GM19239 (cell line): ENCODE measurements at places on chromosomes 16 and 17.

DNA sequence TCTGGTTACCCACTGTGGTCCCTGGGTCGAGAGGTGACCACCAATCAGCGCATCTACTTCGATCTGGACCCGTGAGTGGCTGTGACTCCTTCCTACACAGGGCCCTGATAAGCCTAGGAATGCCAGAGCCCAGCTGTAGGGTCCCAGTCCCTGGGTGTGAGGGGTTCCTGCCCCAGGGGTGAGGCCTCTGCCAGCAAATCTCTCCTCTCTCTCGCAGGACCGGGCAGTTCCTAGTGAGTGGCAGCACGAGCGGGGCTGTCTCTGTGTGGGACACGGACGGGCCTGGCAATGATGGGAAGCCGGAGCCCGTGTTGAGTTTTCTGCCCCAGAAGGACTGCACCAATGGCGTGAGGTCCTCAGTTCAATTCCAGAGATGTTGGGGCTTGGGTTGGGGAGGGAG, 2.2 kb upstream of the EFNB3 start:
- DNase-seq, result no peak

GRCh38 chr17:81223762-81224130, 981 bp upstream of the CEP131 start:
- no peak for DNase-seq

DNA sequence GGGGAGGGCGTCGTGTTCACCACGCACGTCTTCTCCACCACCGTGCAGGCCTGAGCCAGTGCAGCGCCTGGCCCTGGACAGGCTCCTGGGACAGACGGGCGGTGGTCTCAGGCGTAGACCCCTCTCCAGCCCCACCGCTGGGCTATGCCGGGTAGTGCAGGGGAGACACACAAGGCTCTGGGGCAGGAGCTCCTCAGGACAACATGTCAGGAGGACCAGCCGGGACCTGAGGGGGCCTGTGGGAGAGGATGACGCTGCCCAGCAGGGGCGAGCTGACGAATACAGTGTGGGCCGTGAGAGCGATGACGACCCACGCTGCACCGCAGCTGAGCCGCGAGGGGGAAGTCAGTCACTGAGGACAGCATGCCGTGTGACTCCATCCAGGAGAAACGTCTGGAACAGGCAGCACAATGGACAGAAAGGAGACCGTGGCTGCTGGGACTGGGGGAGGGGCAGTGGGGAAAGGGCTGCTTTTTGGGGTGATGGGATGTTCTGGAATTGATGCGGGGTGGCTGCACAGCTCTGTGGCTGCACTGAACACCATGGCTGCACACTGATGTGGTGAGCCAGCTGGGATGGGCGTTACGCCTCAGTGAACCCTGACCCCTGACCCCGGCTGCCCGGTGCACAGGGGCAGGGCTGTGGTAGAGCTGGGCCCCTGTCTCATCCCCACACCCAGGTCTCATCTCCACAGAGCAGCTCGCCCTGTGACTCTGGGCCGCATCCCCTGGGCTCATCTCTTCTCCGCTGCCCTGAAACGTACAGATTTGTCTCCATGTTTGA, 20.2 kb downstream of the DNASE1 start:
- no peak for DNase-seq

- no peak for DNase-seq
Measured at GRCh38 chr16:82192665-82193064, 22.6 kb upstream of the MPHOSPH6 start.

- DNase-seq, result no peak
Measured at GRCh38 chr16:73006026-73006425, 41.9 kb downstream of the ZFHX3 start.

DNA sequence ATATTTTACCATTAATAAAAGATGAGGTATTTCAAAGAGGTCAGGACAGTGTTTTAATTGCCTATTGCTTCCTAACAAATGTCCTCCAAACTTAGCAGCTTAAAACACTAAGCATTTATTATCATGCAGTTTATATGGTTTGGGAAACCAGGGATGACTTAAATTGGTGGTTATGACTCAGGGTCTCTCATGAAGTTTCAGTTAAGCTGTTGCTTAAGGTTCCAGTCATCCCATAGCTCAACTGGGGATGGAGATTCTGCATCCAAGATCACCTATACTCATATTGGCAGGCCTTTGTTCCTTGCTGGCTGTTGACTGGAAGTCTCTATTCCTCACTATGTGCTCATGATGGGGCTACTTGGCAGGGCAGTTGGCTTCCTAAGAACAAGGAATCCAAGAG, 1329.9 kb upstream of the GOT2 start:
- no peak for DNase-seq

- no peak for DNase-seq
Measured at GRCh38 chr17:38540514-38541045, 65.2 kb downstream of the SRCIN1 start.

DNA sequence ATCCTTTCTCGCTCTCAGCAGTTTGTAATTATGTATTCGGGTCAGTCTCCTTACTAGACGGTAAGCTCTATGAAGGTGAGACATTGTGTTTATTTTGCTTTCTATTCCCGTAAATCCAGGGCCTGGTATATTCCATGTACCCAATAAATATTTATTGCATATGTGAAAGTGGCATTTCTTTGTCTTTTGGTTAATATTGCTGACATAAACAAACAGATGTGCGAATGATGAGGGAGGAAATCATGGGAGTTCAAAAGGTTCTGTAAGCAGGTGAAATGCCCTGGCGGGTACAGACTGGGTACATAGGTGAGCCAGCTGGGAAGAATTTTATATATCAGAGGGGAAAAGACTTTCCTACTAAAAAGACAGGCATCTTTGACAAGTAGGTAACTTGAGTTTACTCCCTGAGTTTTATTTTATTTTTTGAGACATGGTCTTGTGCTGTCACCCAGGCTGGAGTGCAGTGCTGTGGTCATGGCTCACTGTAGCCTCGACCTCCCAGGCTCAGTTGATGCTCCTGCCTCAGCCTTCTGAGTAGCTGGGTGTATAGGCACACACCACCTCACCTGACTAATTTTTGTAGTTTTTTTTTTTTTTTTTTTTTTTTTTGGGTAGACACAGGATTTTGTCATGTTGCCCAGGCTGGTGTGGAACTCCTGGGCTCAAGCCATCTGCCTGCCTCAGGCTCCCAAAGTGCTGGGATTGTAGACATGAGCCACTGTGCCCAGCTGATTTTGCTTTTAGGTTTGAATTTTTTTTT, 5.7 kb upstream of the METTL9 start:
- DNase-seq, result no peak

DNA sequence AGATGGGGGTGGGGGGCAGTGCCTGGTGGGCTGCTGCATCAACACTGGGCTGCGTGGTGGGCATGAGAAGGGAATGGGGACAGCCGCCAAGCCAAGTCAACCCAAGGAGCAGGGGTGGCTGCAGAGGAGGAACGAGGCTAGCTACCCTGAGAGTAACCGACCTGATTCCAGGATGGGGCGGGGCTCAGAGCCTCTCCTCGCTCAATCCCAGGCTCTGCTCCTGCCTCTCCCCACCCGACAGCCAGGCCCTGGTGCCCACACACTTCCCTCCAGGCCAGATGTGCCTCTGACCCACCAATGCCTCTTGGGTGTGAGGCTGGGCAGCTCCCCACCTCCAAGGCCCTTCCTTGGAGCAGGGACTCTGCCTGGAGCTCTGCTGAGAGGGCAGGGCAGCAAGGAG, 2.7 kb downstream of the NPTX1 start:
- no peak for DNase-seq

- DNase-seq, result no peak
Measured at GRCh38 chr17:72393553-72393952, 272.7 kb downstream of the SOX9 start.

DNA sequence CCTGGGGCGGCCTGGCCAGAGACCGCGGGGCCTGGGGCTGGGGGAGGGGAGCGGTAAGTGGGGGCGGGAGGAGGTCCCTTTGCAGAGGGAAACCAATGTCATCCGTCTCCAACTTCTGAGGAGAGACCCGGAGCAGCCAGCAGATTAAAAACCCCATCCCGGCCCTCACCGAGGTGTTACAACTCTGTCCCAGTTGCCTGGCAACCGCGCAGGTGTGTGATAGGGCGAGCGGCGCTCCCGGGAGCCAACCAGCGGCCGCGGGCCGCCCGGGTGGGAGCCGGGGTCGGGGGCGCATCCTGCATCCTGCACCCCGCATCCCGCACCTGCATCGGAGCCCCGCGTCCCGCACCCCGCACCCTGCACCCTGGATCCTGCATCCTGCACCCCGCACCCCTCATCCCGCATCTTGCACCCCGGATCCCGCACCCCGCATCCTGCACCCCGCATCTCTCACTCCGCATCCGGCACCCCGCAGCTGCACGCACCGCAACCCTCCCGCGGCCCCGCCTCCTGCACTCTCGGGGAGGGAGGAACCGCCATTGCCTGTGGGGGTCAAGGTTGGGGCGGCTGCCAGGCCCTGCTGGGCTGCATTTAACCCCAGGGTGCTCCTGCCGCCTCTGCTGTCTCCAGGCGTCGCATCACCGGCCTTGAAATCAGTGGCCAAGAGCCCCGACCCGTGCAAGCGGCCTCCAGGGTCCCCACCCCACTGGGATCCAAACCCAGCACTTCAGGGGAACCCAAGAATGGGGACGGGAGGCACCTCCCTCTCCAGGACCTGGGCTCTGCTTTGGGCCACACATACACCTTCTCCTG, 47.3 kb downstream of the RTN4RL1 start:
- DNase-seq, result no peak

GRCh38 chr17:65182233-65182632, 45.1 kb downstream of the RGS9 start:
- DNase-seq, result peak; percentile 42

DNA sequence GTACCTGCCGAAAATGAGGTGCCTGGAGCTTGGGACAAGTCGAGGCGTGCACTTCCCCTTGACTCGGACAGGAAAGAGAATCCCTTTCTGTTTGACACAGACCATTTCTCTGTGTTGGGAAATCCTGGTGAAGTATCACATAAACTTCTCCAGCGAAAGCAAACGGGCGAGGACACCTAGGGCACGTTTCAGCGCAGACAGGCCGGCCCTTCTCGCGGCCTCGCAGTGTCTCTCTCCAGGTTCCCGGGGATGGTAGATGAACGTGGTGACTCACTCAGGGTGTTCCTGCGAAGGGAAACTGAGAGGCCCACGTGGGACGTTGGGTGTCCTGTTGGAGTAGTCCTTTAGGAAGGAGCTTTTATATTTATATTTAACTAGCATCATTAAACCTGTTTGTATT, 36.3 kb upstream of the ZNF750 start:
- DNase-seq, result no peak

DNA sequence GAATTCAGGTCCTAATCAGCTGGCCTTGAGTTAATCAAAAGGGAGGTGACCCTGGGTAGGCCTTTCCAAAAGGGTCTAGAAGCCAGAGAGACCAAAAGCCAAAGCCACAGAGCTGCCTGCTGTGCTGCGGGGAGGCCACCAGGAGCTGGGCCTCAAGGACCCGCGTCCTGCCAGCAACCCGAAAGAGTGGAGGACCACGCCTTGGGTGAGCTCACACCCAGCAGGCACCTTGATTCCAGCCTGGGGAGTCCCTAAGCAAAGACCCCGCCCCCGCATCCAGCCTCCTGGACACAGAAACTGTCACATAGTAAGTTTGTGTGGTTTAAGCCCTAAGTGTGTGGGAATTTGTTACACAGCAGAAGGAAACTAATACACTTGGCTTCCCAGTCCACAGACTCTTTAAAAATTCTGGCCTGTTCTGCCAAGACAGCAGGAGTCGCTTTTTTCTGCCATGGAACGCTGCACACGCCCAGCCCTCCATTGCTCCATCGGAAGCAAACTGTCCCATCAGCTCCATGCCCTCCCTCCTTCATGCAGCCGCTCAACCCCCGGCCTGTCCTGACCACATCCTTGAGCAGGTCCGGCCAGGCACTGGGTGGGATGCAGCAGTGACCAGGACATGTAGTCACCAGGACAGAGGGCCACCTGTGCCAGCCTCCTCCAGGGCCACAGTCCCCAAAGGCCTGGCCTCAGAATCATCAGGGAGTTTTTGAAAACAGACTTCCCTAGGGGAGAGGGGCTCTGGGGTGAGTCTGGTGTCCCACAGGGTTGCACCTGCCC, 20.9 kb upstream of the RASD1 start:
- no peak for DNase-seq

- no peak for DNase-seq
Measured at GRCh38 chr16:27429981-27430441, 28.0 kb downstream of the IL21R start.

GRCh38 chr17:28725166-28725659, 820 bp downstream of the TLCD1 start:
- no peak for DNase-seq

- no peak for DNase-seq
Measured at GRCh38 chr16:89395150-89396142, 94.9 kb downstream of the ANKRD11 start.

- no peak for DNase-seq
Measured at GRCh38 chr16:15573274-15573895, 69.6 kb downstream of the MARF1 start.

DNA sequence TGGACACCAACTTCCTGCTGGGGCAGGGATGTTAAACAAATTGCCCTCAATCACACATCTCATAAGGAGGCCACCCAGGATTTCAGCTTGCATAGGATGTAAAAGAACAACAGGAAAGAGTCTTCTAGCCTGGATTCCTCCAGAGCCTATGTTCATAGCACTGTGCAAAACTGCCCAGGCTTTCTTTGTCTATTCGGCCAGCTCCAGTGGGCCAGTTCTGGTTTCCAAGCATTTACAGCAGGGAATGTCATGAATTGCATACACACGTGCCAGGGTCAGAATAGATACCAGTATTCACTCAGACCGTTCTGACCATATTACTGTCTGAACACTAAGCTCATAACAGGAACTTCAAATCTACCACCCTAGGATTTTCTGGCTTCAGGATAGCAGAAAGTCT, 273.2 kb downstream of the CDH8 start:
- no peak for DNase-seq
